ENCODE measurements at places on chromosomes 7 and 10.

DNA sequence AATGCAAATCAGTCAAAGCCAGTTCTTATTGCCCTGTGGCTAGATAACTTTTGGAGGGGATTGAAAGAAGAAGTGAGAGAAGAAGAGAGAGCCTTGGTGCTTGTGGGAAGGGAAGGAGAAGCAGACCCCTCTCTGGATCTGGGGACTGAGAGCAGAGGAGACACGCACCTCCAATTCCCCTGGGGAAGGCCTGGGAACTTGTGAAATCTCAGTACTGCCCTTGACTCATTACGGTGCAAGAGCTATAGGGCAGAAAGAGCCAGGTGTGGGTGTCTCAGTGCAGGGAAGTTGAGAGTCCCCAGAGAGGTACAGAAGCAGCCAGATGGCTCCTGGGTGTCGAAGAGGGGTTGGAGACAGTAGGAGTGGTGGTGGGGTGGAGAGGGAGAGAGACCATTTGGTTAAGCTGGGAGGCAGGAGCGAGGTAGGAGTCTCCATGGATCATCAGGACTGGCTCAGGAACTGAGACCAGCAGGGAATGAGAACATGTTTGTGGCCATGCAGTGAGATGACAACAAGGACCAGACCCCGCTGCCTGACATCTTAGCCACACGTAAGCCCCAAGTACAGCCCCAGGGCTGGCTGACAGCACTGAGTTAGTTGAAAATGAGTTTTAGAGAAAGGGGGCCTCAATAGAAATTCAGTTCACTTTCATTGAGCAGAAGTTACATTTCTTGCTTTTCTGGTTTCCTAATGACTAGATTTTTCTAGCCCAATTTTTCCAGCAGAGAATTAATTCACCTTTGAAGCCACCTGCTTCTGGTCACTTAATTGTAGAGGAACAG is 238.2 kb downstream of the BUB3 start:
- no peak for DNase-seq

DNA sequence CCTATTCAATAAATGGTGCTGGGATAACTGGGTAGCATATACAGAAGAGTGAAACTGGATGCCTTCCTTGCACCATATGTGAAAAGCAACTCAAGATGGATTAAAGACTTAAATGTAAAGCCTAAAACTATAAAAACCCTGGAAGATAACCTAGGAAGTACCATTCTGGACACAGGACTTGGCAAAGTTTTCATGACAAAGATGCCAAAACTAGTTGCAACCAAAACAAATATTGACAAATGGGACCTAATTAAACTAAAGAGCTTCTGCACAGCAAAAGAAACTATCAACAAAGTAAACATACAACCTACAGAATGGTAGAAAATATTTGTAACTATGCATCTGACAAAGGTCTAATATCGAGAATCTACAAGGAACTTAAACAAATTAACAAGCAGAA is 129.1 kb upstream of the CTBP2 start:
- no peak for DNase-seq

GRCh38 chr7:4265066-4265465 is 417.0 kb upstream of the FOXK1 start:
- DNase-seq, result no peak

DNA sequence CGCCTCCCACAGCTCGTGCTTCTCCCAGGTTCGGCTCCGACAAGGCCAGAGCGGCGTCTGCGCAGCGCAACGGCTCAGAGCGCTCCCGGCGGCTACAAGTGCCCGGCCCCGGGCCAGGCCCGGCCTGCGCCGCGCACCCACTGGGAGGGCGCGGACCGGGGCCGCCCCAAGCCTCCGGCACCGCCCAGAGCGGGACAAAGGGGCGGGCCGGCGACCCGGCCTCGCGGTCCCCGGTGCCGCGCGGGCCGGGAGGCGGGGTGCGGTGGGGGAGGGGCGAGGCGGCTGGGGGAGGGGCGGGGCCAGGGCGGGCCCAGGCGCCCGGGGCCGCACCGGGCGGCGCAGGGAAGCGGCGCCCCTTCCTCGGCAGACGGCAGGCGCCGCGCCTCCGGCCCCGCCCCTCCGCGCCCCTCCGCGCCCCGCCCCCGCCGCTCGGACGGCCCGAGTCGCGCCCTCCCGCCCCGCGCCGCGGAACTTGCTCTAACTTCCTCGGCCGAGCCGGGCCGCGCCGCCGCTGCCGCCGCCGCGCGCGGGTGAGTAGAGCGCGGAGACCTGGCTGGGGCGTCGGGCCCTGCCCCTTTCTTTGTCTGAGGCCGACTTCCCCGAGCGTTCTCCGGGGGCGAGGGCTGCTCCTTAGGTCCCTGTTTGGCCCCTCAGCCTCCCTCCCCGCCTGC is at the start of gene TSPAN14:
Gene TSPAN14 (plus strand): TSS at position 469 of the 671 bp plus-strand sequence. CDS start 34,924 bp downstream, outside the sequence.
- peak; percentile 49 for DNase-seq

DNA sequence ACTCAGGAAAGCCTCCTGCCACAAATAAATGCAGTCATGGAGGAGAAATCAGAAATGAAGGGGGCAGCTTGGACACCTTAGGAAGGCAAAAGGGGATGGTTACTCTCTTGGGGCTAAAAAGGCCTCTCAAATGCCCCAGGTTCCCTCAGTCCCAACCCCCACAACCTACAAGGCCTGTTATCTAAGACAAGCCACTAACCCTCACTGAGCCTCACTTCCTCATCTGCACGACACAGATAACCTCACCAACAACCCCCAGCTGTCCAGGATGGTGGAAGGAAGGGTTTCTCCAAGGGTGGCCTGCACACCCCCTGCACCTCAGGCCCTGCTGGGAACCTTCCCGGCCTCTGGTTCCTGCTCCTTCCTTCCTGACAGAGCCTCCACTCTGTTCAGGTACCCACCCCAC is 29.2 kb downstream of the SORBS1 start:
- no peak for DNase-seq

GRCh38 chr10:69232252-69232651 is 12.1 kb downstream of the HKDC1 start:
- no peak for DNase-seq

DNA sequence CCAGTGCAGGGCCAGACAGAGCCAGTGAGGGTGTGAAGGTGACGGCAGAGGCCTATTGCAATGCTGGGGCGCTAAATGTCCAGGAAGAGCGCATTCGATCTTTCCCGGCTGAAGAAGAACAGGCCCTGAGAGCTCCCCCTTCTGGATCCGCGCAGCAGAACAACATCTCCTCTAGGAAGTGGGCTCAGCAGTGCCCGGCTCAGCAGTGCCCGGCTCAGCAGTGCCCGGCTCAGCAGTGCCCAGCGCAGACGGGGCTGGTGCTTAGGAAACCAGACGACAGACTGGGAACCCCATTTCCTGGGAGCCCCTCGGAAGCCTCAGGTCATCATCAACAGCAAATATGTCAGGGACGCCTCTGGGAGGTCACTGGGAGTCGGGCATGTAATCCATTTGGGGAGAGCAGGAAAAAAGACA is 4.7 kb upstream of the NOS3 start:
- DNase-seq, result no peak

GRCh38 chr7:6709808-6710207 is 3.1 kb upstream of the ZNF12 start:
- no peak for DNase-seq

DNA sequence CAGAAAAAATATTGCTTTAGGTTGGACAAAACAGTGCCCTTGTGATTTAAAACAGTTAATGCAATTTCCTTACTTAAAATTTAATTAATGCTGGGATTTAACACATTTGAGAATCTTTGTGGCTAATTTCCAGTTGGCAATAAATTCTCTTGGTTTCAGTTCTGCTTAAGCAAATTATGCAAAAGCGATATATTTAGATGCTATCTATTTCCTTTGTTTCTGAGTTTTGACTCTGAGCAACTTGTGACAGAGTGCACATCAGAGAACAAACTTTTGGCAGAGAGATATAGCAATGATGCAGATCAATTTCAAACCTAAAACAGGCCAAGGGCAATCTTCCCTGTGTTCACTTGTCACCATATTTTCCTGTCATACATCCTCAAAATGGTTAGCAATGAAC is 933.6 kb upstream of the ZWINT start:
- no peak for DNase-seq

DNA sequence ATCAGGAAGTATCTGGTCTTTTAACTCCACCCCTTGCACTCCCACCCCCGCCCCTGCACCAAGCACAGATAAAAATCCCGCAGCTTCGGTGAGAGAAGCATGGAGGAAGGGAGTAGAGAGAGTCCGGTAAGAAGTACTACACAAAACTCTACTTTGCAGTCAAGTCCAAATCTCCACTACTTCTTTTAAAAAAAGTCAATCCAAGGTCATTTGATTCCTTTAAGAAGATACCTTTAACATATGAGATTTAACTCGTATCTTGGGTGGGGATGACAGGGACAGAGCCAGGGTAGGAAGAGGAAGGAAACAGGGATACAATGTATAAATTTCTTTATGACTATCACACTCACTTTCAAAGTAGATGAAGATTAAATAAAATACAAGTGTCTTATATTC is 132.1 kb downstream of the NRBF2 start:
- no peak for DNase-seq

DNA sequence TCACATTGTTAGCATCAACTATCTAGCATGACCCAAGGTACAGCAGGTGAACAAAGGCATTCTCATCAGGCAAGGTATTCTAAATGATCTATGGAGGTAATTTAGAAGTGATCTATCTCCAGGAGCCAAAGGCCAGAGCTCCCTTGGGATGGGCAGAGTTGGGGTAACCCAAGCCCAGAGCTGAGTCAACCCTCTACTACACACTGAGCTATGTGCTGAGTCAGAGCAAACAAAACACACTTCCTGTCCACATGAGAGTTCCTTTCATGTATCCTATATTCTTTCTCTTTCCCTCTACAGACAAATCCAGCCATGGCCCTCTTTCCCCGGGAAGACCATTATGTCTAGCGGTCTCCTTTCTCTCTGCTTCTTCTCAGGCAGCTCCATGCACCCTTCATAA is 68.2 kb upstream of the AGK start:
- DNase-seq, result no peak

- no peak for DNase-seq
Measured at GRCh38 chr7:7931626-7932025, 37.0 kb upstream of the GLCCI1 start.
